Epithelial cell of umbilical artery (primary cell): ENCODE measurements at places on chromosomes 6 and 20. TPM values are rescaled to one million over a fixed set of nuclear protein-coding genes. Genes with fewer than 3 reads are reported as not detected.

IFT52 gene
- total RNA-seq, result 37.7 and 43.9 TPM in 2 replicates

NFKBIE gene
- total RNA-seq, result 10.4 and 28.7 TPM in 2 replicates

FAM83D gene
- total RNA-seq, result 21.1 and 43.8 TPM in 2 replicates

ANGPT4 gene
- not detected in 2 replicates for total RNA-seq

CST7 gene
- not detected in 2 replicates for total RNA-seq

BMP5 gene
- total RNA-seq, result not detected in 2 replicates

PBOV1 gene
- not detected in 2 replicates for total RNA-seq

SIRPB1 gene
- total RNA-seq, result 0.32 TPM in 1 of 2 replicates, not detected in the other

ZFP57 gene
- total RNA-seq, result not detected in 2 replicates

TDRD6 gene
- not detected in 2 replicates for total RNA-seq

SLC44A4 gene
- total RNA-seq, result 0.15 and 0.32 TPM in 2 replicates

LST1 gene
- 0.32 TPM in 1 of 2 replicates, not detected in the other for total RNA-seq

CYP39A1 gene
- under 0.01 and 0.15 TPM in 2 replicates for total RNA-seq

SNX14 gene
- 120 and 127 TPM in 2 replicates for total RNA-seq

COL9A1 gene
- not detected in 2 replicates for total RNA-seq

PXDC1 gene
- 61.7 and 72.9 TPM in 2 replicates for total RNA-seq

CFAP206 gene
- total RNA-seq, result 0.30 and 0.65 TPM in 2 replicates
